C1 segment of cervical spinal cord (tissue), 14 donors: ENCODE measurements at places on chromosomes 11 and 22.

GRCh38 chr11:12512826-12513395 is 135.5 kb downstream of the PARVA start:
- no peak for DNase-seq

DNA sequence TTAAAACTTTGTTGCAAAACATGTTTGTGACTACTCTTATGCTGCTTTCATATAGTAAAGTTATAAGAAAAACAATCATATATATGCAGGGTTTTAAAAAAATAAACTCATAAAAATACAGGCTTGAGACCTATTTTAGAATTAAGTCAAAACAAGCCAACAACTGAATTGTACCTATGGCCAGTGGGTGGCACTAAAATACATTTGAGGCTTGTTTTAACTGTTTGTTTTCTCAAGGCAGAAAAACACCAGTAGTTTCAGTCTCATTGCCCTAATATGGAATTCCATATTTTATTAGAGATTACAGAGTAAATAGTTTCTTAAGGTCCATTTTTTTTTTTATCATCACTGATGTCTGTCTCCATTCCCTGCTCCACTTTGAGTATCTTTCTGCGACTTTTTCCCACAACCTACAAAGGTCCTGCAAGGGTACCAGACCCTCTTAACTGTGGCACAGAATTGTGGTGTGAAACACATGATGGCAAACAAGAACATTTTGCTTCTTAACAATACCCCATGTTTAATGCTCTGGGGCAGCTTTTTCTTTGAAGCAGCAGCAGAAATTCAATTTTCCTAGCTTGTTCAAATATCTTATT is 8.5 kb upstream of the CCDC89 start:
- DNase-seq = no peak

GRCh38 chr11:78902771-78903507 is 328.3 kb upstream of the NARS2 start:
- no peak for DNase-seq

GRCh38 chr22:37014835-37015586 is 4.2 kb downstream of the TST start:
- DNase-seq = no peak

DNA sequence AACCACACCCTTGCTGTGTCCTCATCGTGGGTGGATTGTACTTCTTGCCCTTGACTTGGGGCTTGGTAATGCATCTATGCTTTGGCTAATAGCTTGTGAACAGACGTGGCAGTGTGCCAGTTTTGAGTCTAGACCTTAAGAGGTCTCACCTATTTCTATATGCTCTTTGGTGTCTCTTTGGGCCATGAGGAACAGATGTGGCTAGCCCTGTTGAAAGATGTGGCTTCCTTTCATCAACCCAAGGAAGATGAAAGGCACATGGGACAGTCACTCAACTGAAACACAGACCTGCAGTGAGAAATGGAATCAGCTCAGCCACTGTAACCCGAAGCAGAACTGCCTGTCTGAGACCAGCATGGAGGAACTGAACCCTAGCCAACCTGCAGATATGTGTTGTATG is 7.9 kb upstream of the NELL1 start:
- DNase-seq = no peak

- no peak for DNase-seq
Observed at GRCh38 chr22:45155050-45155840, 8.5 kb upstream of the NUP50 start.

- no peak for DNase-seq
Observed at GRCh38 chr11:96107143-96107824, 183.4 kb upstream of the MTMR2 start.

DNA sequence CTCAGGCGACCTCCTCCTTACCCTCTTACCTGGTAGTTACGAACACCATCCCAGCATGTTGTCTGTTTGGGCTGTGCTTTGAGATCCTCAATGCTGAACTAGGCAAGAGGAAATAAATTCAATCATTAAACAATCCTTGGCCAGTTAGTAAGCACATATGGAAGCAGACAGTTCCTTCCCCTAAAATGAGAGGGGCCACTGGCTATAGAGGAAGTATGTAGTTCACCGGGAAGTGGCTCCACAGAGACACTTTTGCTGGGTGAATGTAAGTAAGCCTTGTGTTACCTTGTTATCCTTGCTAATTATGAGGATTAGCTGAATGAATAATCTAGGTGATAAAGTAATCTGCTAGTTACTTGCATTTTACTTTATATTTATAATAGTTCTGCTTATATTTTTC is 2.9 kb downstream of the THYN1 start:
- DNase-seq = no peak

DNA sequence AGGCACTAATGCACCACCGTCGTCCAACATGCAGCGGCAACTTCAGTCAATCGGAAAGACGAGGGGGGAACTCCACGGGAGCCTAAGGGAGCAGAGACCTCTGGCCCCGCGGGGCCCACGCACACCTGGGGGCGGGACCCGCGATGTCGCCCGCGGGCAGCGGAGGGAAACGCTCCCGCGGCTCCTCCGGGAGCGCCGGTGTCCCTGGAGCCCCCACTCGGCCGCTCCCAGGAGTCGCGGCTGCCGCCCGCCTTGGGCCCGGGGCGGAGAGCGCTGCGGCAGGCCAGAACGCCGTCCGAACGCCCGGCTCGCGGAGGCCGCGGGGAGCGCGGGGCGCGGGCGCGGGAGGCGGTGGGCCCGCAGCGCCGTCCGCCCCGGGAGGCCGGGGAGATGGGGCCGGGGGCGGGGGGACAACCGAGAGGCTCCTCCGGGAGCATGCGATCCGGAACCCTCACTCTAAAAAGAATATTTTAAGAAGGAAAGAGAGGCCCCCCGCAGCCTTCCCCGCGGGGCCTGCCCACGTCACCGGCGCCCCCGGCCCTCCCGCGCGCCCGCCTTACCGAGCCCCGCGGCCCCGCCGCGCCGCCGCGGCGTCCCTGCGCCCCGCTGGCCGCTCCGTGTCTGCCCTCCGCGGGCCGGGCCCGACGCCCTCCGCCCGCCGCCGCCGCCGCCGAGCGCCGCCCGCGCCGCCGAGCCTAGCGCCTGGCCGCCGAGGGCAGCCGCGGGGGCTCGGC is 86.6 kb upstream of the ARHGAP32 start:
- DNase-seq = no peak

DNA sequence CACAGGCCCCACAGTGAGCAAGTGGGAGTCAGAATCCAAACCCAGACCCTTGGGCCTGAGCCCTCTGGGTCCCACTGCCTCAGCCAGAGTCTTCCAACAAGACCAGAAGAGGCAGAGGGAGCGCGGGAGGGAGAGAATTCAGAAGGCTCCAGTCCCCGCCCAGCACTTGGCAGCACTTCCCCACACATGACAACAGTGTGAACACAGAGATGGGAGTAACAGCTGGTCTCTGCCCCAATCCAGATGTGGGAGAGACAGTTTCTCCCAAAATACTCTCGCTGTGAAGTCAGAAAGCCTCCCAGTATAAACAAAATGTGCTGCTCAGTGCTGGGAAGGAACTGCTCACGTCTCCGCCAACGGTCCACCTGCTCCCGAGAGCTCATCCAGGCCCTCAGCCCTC is 219.9 kb downstream of the MN1 start:
- peak; percentile 2 for DNase-seq

GRCh38 chr11:103202048-103202651 is 92.9 kb downstream of the DYNC2H1 start:
- DNase-seq = no peak

DNA sequence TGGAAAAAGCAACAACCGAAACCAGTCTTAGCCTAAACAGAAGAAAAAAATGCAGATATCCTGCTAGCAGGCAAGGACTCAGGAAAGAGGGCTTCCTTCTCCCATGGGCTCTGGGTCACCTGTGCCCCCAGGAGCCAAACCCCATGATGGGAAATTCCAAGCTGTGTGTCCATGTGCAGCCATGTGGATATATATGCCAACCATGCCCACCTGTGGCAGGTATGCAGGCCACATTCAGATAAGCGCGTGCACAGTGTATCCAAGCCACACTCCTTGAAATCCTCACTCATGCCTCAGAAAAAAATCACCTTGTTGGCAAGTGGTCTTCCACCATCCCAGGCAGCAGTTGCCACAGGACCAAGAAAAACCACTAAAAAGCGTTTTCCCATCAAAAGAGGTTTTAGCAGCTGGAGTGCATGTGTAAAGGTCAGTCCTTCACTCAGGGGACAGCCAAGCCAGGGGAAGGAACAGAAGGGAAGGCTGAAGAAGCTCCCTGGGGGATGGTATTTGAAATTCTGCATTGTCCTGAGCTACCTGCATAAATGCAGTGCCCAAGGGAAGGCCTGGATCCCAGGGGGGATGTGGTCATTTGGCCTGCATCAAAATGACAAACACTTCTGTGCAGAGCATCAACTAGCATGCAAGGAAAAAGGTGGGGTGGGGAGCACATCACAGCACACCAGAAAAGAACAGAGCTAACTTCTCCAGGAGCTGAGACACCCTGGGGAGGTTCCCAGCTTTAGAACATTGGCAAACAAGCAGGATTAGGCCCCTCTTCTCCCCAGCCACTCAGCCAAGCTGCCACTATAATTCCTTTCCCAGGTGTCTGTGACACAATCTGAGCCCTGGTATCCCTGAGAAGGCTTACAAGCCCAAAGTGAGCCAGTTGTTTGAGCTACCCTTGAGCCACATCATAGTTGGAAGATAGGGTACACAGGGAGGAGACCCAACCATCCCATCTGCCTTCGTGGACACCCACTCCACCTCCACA is 76.2 kb downstream of the GALNT18 start:
- no peak for DNase-seq

- DNase-seq = no peak
Observed at GRCh38 chr22:45777852-45778375, 106.3 kb downstream of the ATXN10 start.

DNA sequence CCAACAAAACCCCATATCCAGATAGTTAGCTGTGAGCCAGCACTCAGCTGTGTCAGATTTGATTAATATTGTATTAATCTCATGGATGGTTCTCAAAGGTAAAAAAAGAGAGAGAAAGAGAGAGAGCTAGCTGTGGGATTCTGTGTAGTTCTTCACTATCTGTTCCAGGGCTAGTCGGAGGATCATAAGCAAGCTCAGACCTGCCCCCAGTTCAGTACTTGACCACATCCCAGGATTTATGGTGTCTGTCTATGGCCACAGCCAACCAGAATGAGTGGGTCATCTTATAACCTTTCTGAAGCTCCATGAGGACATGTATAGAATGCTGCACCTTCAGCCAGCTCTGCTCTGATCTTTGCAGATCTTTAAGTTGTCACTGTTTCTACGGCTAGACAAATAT is 13.5 kb upstream of the B3GNT6 start:
- no peak for DNase-seq

DNA sequence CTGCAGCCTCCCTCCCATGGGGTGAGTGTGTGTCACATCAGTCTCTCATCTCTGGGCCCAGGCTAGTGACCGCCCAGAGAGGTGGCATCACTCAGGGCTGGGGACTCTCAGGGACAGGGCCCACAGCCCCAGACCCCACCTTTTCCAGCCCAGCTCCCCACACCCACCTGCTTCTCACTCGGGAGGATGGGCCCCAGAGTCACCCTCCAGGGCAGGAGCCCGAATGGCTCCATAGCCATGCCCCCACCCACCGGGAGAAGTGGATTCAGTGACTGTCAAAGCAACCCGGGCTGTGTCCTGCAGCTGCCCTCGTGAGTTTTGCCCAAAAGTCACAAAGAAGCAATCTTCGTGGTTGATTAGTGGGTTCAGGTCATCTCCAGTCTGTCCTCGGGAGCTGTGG is 26.0 kb downstream of the PARVG start:
- no peak for DNase-seq

- peak; percentile 97 for DNase-seq
Observed at GRCh38 chr22:28741785-28742561, at the start of the genes CHEK2 and HSCB. CHEK2 (minus strand) TSS chr22:28741820; CDS start chr22:28734721, 7,099 bp downstream. HSCB (plus strand) TSS chr22:28742039; CDS start chr22:28742096, 57 bp downstream.

- DNase-seq = no peak
Observed at GRCh38 chr22:19886605-19887255, 32.1 kb upstream of the GNB1L start.

- DNase-seq = no peak
Observed at GRCh38 chr11:68979931-68980775, 633 bp downstream of the MRGPRD start.

GRCh38 chr11:102332611-102332994 is 14.4 kb upstream of the BIRC2 start:
- DNase-seq = no peak

DNA sequence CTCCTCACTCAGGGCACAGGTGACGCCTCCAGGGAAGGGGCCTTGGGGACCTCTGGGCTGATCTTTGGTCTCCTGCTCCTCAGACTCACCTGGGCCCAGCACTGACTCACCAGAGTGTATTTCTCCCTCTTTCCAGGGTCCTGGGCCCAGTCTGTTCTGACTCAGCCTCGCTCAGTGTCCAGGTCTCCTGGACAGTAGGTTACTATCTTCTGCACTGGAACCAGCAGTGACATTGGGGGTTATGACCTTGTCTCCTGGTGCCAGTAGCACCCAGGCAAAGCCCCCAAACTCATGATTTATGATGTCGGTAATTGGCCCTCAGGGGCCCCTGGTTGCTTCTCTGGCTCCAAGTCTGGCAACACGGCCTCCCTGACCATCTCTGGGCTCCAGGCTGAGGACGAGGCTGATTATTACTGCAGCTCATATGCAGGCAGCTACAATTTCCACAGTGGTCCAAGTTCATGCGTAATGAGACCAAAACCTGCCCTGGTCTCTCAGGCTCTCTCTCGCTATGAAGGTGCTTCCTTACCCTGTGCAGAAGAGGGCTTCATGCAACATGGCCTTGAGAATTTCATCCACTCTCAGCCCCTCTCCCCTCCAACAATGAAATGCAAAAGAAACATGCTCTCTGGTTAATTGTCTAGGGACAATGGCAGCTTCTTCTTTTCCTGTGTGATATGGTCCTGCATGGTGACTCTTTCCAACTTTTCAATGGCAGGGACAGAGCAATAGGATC is 21.0 kb upstream of the PRAME start:
- DNase-seq = no peak

GRCh38 chr22:47119181-47119580 is 356.7 kb downstream of the TBC1D22A start:
- DNase-seq = no peak

- no peak for DNase-seq
Observed at GRCh38 chr11:2201542-2201941, 29.9 kb upstream of the TH start.

DNA sequence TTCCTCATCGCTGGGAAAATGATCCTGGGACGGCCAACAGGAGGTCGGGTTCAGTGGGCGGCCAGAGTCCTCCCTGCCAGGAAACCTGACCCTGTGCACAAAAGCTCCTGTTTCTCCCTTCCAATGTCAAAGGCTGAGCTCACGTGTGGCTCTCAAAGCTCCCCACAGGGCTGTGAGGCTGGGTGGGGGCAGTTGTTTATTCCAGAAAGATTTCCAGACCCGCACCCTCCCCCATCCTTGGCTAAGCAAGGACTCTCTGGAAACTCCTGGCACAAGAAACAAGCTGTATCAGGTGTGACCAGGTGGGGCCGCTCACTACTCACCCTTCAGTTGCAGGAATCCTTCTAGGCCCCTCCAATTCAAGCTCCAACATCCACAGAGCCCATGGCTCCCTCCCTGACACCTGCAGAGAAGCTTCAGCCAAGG is 131.9 kb downstream of the SHANK2 start:
- no peak for DNase-seq

- no peak for DNase-seq
Observed at GRCh38 chr11:128520888-128521681, 66.3 kb downstream of the ETS1 start.

DNA sequence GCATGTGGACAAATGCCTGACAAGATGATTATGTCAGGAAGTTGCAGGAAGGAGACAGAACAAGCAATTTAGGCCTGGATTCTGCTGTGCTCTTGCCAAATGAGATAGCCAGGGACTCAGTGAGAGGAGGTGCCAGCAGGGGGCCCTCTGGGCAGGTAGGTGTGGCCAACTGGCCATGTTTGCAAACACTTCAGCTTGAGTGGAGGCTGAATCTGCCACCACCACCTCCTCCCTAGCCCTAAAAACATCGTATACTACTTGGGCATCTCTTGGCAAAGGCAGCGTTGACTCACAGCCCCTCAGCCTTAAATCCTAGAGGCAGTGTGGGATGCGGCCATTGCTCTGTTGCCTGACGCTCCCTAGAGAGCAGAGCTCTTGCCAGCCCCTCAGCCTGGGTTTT is 95.1 kb upstream of the PLET1 start:
- DNase-seq = no peak
